ENCODE measurements at places on chromosomes 6 and 20. TPM values are rescaled to one million over a fixed set of nuclear protein-coding genes. Genes with fewer than 3 reads are reported as not detected.

Gene SIRT5
- total RNA-seq, result 7.0 TPM

Gene CTSA
- 73.2 TPM for total RNA-seq

Gene BTBD9
- total RNA-seq, result 6.7 TPM

Gene PMEPA1
- 0.51 TPM for total RNA-seq

Gene SPATA2
- total RNA-seq, result 1.0 TPM

Gene OTOR
- total RNA-seq, result not detected

Gene PCK1
- not detected for total RNA-seq

Gene TRDN
- not detected for total RNA-seq

Gene AVP
- total RNA-seq, result not detected

GRCh38 chr6:115442323-115442722 lies 618.4 kb downstream of the FRK start:
- DNase-seq, result no peak

- peak; percentile 56 for DNase-seq
These were observed 12.1 kb upstream of the COL21A1 start for GRCh38 chr6:56259234-56260077.

DNA sequence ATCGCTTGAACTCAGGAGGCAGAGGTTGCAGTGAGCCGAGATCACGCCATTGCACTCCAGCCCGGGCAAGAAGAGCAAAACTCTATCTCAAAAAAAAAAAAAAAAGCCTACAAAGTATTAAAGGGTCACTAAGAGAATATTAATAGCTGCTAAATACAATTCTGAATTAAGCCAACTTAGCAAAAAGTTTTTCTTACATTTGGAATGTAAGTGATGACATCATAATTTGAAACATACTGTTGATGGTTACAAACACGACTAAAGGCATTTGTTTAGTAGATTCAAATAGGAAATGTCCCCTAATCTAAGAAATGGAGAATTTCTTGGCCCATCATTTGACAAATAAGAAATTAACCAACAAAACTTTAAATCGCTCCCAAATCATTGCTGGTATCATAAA lies 282.8 kb downstream of the RNGTT start:
- no peak for DNase-seq

- no peak for DNase-seq
These were observed 378.9 kb upstream of the CITED2 start for GRCh38 chr6:139753198-139753861.

DNA sequence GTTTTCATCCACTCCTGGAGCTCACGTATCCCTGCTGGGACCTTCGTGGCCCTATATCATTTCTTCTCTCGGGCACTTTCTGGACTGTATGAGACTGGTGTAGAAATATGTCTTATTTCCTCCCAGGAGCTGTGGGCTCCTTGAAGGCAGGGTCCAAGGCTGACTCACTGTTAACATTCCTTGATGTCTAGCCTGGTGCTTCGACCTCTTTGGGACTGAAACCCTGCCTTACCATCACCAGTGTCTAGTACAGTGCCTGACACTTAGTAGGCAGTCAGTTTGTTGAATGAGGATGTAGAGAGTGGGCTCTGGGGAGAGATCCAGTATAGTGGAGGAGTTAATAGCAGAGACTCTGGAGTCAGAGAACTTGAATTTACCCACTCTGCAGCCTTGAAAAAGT lies 23.6 kb downstream of the POFUT1 start:
- no peak for DNase-seq

DNA sequence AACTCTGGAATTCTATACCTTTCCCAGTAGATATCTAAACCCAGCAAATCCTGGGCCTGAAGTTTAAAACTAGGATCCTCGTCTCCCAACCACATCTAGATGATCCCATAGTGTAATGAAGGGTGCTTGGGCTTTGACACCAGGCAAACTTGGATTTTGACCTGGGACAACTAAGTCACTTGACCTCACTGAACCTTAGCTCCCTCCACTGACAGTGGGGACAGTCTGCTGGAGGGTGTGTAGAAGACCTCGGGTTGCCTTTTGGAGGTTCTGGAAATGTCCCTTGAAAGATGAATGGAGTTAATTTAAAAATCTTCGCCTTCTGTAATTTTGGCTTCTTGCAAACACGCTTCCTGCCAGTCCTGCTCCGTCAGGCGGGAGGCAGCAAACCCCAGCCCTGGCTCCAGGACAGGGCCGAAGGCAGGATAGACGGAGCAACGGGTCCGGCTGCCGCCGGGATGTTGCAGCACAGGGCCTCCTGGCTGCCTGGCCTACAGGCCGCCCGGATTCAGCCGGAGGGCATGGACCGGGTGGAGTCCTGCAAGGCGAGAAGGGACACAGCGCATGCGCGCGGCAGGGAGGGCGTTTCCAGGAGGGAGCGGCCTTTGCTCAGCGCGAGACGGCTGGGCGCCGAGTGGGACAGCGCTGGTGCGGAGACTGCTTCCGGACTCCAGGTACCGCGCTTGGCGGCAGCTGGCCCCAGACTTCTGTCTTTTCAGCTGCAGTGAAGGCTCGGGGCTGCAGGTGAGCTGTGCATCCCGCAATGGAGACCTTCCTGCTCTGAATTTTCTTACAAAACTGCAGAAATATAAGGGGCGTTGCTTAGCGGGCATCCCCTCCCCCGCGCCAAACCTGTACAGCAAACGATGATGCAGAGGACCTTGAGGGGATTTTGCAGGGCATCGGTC lies at the start of gene TMEM14A:
TMEM14A (plus strand) TSS at position 612 of the 908 bp plus-strand sequence. CDS start 5,990 bp downstream, outside the sequence.
- peak; percentile 73 for DNase-seq

GRCh38 chr6:13238640-13239216 lies 89.6 kb downstream of the TBC1D7 start:
- no peak for DNase-seq

- DNase-seq, result no peak
These were observed 53.0 kb upstream of the FUCA2 start for GRCh38 chr6:143564484-143565017.

- DNase-seq, result no peak
These were observed 42.5 kb downstream of the SPDEF start for GRCh38 chr6:34513646-34514045.

- no peak for DNase-seq
These were observed 144.9 kb downstream of the TRMT11 start for GRCh38 chr6:126131246-126131645.

DNA sequence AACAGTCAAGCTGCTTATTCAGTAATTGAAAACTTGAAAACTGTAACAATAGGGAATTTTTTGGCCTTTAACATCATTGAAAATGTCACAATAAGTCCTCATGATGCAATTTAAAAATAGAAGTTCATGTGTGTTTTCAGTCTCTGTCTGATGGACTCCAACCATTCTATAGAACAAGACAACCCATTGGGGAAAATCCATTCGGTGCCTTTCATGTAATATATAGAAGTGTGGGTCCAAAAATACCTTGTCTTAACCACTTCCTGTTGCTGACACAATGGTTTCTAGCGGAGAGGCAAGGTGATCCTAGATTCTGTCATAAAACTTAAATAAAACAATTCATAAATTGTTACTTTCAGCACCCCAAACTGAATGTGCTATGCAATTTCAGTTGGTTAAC lies 1131.3 kb upstream of the MAP3K7 start:
- DNase-seq, result no peak

DNA sequence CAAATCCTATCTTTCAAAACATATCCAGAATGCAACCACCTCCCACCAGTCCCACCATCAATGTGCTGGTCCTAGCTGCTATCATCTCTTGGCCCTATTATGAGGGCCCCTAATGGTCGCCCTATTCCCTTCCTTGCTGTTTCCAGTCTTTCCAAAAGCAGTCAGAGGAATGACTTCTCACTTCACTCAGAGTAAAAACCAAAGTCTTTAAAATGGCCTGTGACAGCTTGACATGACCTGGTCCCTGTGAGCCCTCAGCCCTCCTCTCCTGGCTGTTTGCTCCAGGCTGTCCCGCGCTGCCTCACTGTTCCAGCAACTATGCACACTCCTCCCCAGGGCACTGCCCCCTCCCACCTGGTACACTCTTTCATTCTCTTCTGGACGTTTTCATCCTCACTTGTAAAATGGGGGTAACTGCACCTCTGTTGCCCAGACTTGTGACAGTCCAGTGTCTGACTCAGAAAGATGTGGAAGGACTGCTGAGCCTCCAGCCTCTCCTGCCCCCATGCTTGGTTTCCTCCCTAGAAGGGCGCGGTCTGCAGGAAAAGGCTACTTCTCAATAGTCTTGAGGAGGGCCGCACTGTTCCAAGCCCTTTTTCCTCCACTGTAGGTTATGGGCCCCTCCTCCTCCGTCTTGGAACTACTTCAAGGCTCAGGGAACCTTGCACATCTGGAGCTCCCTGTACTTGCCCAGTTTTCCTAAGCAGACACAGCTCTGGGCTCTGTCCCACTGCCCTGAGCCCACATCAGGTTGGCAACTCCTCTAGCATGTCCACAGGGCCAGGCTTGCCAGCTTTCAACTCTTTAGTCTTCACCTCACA lies 64.7 kb downstream of the MYH7B start:
- DNase-seq, result no peak

DNA sequence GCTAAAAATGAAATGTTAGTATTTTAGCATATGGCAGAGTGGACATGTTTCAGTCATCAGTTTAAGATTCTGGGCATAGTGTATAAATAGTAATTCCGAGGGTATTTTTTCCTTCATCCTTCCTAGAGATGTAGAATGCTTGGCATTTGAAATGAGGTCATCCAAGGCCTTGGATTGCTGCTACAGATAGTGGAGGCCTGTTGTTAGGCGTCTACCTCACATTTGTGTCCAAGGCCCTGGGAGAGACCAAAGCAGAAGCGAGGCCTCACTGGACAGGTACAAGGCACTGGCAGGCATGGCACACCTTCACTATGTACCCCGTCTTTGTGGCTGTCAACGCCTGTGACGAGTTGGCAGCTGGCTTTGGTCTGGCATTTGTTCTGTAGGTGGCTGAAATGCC lies 58.0 kb downstream of the DTD1 start:
- no peak for DNase-seq

GRCh38 chr20:46985671-46986070 lies 91.0 kb downstream of the EYA2 start:
- DNase-seq, result no peak

DNA sequence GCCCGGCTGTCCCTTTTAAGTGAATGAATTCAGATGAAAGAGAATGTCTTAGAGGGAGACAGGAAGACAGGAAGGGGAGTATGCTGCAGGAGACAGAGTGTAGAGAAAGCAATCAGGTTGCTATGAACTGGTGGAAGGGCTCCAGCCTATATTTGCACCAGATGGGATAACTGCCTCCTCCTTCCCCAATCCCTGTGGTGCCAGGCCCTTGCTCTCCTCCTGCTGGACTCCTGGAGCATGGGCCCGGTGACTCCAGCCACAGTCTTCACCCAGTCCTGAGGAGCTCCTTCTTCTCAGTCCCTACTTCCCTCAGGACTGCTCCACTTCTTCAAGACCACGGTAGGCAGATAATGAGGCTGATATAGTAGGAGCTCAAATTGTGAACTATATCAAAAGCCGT lies 91.8 kb downstream of the TMEM200A start:
- no peak for DNase-seq

DNA sequence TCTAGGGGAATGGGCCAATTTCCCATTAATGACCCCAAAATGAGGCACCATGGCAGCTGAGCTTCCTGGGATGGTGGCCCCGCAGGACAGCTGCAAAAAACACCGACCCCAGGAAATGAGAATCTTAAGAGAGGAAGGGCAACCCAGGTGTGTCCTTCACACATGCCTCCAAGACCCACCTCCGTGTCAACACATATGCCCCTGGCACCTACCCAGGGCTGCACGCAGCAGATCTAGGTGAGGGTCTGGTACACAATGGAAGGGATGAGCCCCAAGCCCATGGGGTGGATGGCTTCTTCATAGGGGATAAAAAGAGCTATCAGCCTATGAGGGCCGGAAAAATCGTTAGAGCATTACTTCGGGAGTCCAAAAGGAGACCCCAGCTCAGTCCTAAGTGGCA lies 9.5 kb downstream of the MTCH1 start:
- DNase-seq, result no peak

GRCh38 chr20:1757072-1757471 lies 99.5 kb upstream of the SIRPG start:
- DNase-seq, result no peak

DNA sequence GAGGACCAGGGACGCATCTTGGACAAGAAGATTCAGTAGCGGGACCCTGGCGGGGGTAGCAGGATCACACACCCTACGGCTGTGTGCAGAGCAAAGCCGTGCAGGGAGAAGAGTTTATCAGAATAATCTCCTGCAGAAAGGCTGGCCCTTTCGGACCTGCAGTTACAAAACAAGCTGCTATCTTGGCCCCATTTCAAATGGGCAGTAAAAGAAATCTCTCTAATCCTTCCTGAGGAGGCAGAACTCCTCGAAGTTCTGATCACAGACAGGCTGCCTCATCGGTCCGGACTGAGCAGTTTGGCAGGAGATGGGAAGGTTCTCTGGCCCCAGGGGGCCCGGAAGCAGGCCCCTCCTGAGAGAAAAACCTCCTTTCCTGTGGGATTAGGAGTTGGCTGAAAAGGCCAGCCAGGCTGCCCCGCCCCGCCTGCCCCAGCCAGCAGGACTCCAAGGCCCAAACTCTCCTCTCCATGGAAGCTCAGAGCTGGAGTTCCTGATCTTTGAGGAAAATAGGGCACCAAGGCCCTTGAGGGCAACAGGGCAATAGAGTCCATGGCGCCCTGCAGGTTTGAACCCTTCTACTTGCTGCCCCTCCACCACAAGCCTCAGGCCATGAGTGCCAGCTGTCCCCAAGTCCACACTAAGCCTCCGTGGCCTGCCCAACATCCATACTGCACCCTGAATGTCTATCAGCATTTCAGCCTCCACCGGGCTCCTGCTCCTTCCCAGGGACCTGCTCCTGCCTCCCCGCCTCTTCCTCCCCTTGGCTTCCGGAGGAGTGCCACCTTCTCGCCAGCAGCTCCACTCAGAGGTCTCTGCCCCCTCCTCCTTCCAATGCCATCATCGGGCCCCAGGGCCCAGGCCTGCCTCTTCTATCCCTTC lies 141.3 kb downstream of the PREX1 start:
- peak; percentile 55 for DNase-seq

DNA sequence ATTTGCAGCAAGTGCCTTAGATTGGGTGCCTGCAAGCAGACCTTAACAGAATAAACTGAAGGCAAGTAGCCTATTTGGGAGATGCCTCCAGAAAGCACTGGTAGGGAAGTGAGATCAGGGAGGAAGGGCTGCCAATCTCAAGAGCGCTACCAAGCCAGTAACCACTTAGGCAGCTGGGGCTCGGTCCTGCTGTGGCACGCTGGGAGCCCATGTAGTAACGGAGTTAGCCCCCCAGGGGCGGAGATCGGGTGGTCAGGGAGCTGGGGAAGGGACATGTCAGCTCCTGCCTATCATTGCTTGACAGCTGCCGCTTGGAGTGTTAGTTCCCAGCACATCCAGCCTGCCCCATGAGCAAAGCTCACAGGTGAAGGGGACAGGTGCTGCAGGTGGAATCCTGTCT lies 127.0 kb downstream of the CEBPB start:
- no peak for DNase-seq

- no peak for DNase-seq
These were observed 189.6 kb upstream of the MAN1A1 start for GRCh38 chr6:119539066-119539746.

- no peak for DNase-seq
These were observed 36.3 kb downstream of the MCUR1 start for GRCh38 chr6:13778028-13778427.

DNA sequence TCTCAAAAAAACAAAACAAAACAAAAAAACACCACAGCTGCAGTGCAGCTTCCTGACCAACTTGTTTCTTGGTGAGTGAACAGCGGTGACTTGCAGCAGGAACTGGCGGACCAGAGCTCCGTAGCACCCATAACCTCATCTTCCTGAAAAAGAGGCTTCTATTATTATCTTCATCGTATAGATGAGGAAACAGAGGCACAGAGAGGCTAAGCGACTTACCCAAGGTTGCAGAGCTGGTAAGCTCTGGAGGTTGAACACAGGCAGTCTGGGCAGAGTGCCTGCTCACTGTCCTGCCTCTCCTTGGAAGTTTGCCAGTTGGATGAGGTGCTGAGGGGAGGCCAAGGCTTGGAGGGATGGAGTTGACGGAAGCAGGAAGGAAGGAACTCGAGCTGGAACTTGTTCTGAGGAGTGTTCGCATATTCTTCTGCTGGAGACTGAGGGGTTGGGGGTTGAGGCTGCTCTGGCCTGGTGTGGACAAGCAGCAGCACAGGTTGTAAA lies 47.9 kb upstream of the CCDC167 start:
- DNase-seq, result peak; percentile 75
